ENCODE measurements at places on chromosomes 1 and 21. TPM values are rescaled to one million over a fixed set of nuclear protein-coding genes. Genes with fewer than 3 reads are reported as not detected.

The RAP1GAP gene
- 0.54 TPM for total RNA-seq

The CSF3R gene
- total RNA-seq, result 1.1 TPM

The ACTL8 gene
- not detected for total RNA-seq

The GJB3 gene
- not detected for total RNA-seq

The ALDH4A1 gene
- total RNA-seq, result 3.6 TPM

The FCER1G gene
- 2.9 TPM for total RNA-seq

The LCE1A gene
- not detected for total RNA-seq

The LCE3B gene
- not detected for total RNA-seq

The SPRR2F gene
- total RNA-seq, result not detected

The ACKR1 gene
- not detected for total RNA-seq

The GPATCH2 gene
- 12.0 TPM for total RNA-seq

The DMRTA2 gene
- total RNA-seq, result not detected
